ENCODE measurements at places on chromosomes 12 and 14.
A peak's percentile ranks its signal among the peaks of the same experiment; 100 is the strongest.

- no peak for DNase-seq
Observed at GRCh38 chr14:42319996-42320395, 713.3 kb downstream of the LRFN5 start.

GRCh38 chr14:75987201-75987970, 1.8 kb downstream of the IFT43 start:
- DNase-seq: no peak

- no peak for DNase-seq
Observed at GRCh38 chr12:1034751-1035457, 43.9 kb downstream of the ERC1 start.

DNA sequence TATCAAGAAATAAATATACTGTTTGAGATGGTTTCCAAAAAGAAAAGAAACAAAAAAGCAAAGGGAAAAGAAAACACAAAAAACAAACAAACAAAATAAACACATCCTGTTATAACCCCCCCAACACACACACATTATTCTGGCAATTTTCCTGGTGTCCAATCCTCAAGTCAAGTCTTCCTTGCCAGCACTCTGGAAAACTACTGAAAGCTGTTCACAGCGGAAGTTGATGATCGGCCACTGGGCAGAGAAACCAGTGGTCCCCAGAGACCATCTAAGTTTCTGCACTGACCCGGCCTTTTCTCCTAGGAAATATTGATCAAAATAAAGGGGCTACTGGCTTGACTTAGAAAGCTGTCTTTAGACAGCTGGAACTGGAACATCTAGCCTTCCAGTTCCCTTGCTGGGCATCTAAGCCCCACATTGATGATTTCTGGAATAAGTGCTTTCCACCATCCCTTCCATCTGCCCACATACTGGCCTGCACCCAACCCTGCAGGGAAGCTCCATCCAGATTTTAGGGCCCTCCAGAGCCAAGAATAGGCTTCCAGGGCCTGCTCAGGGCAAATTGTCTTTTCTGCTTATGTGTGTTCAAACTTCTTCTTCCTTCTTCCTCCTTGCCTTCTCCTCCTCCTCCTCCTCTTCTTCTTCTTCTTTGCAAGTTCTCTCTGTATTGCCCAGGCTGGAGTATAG, 11.6 kb upstream of the PPP1CC start:
- no peak for DNase-seq

- DNase-seq: no peak
Observed at GRCh38 chr14:23572836-23573235, 5.2 kb upstream of the AP1G2 start.

DNA sequence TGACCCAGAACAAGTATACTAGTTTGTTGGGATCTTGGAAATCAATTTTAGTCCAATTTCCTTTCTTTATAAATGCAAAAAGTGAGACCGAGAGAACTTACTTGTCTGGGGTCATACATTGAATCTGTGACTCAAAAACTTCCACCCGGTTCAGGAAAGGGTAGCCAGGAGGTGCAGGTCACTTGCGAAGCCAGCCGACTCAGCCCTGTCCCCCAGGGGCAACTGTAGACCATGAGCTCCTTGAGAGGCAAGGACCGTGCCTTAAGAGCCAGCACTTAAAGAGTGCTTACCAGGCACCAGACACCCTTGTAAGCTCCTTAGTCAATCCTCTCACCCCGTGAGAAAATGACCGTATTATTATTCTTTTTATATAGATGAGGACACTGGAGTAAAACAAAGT, 505 bp upstream of the BCDIN3D start:
- DNase-seq: no peak

DNA sequence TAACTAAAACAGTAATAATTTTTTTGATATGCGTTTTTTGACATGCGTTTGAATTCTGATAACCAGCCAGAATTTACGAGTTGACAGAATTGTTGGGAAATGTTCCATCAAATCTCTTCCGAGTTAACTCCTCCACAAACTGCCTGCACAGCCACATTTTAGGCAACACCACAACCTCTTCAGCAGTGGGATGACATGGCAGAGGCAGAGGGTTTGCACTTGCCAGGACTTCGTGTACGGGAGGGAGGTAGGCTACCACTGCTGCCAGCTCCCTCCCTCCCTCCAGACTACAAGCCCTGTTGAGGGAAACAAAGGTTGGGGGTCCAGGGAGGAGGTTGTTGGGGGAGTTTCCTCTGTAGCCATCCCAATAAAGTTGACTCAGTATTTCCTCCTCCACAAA, 14.5 kb upstream of the ACTR6 start:
- DNase-seq: no peak

GRCh38 chr14:102789349-102789748, 12.1 kb downstream of the TRAF3 start:
- no peak for DNase-seq

DNA sequence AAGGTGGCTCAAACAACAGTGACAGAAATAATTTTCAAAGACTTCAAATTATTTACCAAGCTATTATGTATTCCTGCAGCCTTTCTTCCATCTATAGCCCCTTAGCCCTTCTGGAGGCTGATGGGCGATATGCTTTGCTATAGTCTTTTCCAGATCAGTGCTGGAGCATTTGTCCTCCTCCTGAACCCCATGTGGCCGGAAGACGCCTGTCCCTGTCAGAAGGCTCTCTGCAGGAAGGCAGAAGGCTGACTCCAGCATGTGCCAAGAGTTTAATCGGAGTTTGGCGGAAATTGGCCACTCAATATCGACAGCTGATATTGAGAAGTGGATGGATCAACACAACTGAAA, 49.3 kb upstream of the MAX start:
- DNase-seq: no peak

DNA sequence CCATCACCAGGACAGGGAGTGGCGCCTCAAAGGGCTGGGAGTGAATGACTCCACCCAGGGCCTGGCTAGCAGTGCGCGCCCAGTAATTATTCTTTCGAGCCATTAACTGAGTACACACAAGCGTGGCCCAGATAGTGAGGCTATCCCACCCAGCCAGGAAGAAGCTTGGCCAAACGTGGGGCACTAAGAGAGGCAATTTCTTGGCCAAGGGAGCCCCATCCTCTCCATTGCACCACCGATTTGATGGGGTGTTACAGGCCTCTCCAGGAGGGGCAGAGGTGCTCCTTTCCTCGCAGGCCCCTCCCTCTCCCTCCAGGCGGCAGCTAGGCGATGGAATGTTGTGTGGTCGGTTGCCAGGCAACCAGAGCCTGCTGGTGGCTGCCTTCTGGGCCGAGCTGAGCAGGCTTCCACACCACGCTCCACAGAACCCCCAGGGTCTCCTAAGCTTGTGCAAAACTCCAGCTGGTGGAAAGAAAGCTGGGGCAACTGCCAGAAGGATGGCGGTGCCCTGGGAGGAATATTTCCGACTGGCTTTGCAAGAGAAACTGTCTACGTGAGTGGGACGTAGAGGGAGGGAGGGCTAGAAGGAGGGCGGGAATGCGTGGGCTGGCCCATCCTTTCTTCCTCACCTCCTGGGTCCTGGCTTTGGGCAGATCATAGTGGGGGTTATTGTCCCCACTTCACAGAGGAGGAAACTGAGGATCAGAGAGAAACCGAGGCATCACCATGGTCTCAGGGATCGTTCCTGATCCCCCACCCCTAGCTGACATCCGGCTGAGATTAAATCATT, at the start of gene CFAP73:
CFAP73 (plus strand) TSS at position 364 of the 790 bp plus-strand sequence; CDS start at position 498, 134 bp downstream.
- DNase-seq: no peak

DNA sequence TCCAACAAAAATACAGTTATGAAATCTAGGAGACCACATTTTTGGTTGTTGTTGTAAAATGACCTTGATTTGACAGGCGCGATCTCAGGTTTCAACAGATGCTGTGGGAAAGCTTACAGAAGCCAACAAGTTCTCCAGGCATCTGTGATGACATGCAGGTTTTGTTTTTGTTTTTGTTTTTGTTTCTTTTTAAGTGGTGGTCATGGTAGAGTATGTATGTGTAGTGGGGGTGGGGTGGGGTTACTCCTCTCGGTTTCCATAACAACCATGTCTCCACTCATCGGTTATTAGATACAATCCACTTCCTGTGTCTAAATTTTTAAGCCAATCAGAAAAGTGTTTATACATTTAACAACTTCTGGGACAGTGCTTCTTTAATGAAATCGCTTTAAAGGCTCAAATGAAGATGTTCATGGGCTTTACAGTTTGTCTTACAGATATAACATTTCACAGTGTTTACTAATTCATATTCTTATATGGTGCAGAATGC, 199.9 kb upstream of the FOXN3 start:
- no peak for DNase-seq

GRCh38 chr14:96385385-96385784, 6.5 kb upstream of the AK7 start:
- DNase-seq: no peak

- no peak for DNase-seq
Observed at GRCh38 chr12:89661706-89662330, 46.8 kb downstream of the ATP2B1 start.

DNA sequence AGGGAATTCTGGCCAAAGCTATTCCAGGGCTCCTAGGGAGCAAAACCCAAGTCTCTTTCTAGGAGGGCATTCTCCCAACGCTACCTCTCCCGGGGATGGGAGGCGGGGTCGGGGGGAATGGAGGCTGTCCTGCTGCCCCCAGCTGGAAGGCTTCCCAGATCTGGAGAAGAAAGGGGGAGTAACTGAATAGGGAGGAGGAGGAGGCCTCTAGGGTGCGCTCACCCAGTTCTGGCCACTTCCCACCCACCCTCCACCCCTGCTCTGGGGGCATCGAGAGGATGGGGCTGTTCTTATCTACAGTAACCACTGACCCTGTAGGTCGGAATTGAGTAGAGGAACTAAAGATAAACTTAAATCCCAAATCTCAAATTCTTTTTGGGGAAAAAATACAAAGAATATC, 579 bp upstream of the RNASE1 start:
- DNase-seq: no peak

- DNase-seq: no peak
Observed at GRCh38 chr12:81888106-81888740, 129.1 kb upstream of the PPFIA2 start.

DNA sequence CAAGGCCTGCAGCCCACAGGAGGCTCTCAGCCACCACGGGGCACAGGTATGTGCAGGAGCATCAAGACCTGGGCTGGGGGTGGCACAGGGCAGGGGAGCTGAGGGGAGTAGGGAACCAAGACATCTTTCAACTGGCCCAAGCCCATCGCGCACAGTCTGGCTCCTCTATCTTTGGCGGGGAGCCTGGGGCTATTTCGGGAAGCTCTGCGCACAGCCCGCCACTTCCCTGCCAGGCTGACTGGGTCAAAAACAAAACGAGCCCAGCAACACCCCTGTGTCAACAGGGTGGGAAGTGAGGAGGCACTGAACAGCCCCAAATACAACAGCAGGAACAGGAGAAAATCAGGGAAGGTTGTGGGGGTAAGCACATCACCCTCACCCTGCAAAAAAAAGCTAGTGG, 83.9 kb downstream of the ARL6IP4 start:
- no peak for DNase-seq

- DNase-seq: no peak
Observed at GRCh38 chr14:64363265-64363846, 24.8 kb upstream of the MTHFD1 start.

- DNase-seq: no peak
Observed at GRCh38 chr12:52010152-52010622, 3.4 kb downstream of the TAMALIN start.

GRCh38 chr12:100724071-100724470, 70.5 kb upstream of the ANO4 start:
- peak; percentile 61 for DNase-seq

- no peak for DNase-seq
Observed at GRCh38 chr14:39430762-39431415, 1.3 kb downstream of the FBXO33 start.

- no peak for DNase-seq
Observed at GRCh38 chr12:58346032-58346632, 404.8 kb downstream of the ATP23 start.
